ENCODE measurements at places on chromosomes 6 and 20.

DNA sequence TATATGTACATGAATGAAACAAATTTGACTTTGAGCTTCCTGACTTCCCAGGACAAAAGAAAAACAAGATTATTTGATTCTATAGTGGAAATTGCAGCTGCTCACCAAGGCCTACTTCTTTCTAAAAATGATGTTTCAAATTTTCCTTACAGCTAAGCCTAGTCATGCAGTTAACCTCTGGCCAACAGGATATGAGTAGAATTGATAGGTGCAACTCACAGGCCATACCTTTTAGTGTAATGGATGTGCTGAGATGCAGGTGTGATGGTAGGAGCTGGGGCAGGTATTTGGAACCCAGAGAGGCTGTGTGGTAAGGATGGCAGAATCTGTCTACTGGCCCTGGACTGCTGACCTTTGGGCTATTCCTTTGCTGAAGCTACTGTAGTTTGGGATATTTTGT lies 230.9 kb upstream of the PREP start:
- no peak for DNase-seq

- no peak for DNase-seq
Measured at GRCh38 chr6:117870486-117871242, 36.4 kb upstream of the SLC35F1 start.

GRCh38 chr6:15562977-15563376 lies 99.9 kb downstream of the DTNBP1 start:
- no peak for DNase-seq

DNA sequence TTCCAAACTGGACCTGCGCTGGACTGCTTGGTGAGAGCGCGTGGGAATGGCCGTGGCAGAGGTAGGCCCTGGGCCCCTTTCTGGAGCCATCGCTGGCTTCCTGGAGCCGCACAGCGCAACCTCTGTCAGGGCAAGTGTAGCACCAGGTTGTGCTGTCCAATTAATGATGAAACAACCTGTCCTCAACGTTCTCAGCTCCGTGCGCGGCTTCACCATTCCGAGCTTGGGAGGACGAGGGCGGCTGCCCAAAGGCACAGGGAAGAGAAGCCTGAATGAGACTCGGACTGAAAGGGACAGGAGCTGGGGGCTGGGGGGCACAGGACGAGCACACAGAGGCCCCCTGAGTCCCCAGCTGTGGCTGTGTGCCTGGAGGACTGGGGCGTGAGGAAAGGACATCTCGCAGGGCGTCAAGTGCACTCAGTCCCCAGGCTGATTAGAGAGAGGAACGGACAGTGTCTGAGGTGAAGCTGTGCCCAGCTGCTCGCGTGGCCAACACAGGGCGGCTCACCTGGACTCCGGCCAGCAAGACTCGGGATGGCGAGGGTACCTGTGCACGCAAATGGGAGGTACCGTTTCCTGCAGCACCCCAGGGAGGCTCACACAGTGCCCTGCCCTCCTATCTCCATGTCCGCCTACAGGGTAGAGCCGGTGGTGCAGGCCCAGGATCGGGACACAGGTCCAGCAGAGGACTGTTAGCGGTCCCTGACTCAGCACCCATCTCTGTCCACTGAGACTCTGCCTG lies 403.3 kb downstream of the TAF4 start:
- no peak for DNase-seq

- DNase-seq: no peak
Measured at GRCh38 chr20:41643504-41643938, 25.3 kb upstream of the CHD6 start.

- DNase-seq: no peak
Measured at GRCh38 chr20:661474-662270, 8.7 kb upstream of the SRXN1 start.

DNA sequence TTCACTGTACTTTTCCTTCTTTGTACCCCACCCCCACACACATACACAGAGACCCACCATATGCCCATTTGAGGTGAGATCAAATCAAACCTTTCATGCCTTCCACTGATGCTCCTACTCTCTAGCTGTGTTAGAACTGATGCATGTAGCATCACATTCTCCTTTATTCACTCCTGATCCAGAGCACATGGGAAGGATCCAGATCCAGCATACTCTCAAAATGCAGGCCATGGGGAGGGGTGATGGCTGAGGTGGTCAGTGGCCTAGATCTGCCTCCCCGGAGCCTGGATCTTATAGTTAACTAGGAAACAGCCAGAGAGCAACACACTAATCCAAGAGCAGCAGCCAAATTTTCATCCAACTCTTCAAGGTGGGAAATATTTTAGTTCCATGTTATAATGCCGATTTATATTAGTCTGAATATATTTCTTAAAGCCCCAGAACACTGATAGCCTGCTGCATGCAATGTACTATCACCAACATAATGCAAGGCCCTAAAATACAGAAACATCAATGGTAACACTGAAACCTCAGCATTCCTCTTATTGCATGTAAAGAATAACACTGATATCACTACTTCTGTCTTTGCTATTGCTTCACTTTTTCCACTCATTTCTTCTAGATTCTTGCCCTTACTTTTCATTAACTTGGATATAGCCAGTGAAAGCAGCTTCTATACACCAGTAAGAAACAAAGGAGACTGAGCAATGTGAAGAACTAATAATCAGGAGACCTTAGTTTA lies 126.8 kb upstream of the BEND6 start:
- DNase-seq: no peak

GRCh38 chr6:13548500-13549210 lies 25.7 kb upstream of the SIRT5 start:
- no peak for DNase-seq

GRCh38 chr6:11055127-11055627 lies 11.1 kb upstream of the ELOVL2 start:
- no peak for DNase-seq

DNA sequence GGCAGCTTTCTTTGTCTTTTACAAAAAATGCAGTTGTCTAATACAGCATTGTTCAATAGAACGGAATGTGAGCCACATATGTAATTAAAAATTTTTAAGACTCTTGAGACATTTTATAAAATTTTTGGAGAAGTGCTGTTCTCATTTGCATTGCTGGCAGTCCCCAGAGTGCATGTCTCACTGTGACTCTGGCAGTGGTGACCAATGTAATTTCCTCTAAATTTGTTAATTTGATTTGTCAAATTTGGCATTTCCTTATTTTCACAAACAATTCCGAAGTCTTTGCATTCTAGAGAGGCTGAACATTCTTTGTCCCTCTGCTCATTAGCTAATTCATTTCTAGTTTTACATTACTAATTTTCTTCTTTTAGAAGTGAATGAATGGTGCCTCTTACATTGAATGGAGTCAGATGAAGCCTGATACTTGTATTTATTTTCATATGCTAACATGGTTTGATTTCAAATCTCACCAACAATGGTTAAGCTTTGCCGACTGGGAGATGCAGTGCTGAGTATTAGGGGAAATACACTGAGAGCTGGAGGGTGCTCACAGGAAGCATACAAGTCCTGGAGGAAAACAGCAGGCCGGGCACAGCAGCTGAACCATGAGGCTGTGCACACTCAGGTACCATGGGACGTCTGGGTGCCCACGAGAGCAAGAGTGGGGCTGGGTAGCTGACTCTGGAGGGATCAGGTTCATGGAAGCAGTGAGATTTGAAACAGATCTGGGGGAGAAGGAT lies 68.5 kb upstream of the ARMC2 start:
- DNase-seq: no peak

DNA sequence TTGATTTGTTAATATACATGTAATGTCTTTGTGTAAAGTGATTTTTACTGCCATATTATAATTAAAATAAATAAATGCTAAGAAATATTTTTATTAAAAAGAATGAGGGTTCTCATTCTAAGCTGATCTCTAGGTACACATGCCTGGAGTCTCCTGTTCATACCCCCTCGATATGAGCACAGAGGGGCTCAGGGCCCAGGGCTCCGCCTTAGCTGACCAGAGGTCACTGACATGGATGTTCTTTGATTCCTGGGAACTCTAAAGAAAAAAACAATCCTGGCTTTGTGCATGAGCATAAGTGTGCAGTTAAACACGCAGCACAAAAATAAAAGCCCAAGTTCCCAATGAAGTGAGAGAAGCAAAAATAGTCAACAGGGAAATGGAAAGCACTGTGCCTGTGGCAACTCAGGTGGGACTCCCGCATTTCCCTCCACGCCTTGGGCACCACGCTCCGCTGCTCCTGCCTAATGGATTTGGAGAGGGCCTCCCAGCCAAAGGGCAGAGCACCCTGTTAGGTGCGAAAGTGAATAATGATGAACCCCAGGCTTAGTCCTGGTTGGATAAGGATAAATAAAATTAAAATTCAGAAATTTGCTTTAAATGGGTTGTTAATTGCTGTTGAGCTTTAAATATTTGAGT lies 33.3 kb upstream of the QKI start:
- no peak for DNase-seq

GRCh38 chr6:35640017-35640664 lies 48.6 kb downstream of the FKBP5 start:
- DNase-seq: no peak

DNA sequence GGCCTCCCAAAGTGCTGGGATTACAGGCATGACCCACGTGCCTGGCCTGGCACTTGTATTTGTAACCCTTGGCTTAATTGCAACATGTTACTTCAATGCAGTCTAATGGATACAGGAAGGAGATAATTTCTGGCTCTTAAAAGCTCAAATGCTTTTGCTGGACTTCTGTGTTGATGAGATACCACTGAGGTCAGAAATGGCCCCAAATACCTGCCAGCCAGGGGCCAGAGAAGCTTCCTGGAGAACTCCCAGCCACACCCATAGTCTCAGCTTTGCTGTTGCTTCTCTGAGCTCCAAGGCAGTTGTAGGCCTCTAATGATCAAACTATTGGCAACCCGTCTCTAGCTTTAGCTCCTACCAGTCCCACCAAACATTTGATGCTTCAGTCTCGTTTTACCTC lies 14.2 kb upstream of the ZNFX1 start:
- DNase-seq: no peak

GRCh38 chr6:149899486-149899885 lies 1.6 kb upstream of the RAET1E start:
- no peak for DNase-seq

GRCh38 chr20:20839771-20840170 lies 127.3 kb upstream of the RALGAPA2 start:
- no peak for DNase-seq
